ENCODE measurements at places on chromosomes 5 and 9.

- no peak for DNase-seq
Measured at GRCh38 chr9:109588415-109588814, 90.3 kb upstream of the PTPN3 start.

DNA sequence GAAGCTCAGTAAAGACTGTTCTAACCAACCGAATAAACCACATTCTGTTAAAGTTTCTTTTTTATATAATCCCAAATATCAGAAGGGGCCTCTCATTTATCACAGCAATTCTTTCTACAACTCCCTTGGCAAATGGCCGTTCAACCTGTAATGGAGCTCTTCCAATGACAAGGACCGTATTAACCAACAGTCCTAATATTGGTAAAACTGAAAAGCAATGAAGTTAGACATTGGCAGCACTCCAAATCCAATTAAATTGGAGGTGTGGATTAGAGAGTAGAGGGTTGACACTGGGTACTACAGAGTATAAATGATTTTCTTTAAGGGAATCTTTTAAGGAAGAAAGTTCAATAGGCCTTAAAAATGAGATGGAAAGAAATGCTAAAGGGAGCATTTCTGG, 842 bp downstream of the TMED7 start:
- no peak for DNase-seq

DNA sequence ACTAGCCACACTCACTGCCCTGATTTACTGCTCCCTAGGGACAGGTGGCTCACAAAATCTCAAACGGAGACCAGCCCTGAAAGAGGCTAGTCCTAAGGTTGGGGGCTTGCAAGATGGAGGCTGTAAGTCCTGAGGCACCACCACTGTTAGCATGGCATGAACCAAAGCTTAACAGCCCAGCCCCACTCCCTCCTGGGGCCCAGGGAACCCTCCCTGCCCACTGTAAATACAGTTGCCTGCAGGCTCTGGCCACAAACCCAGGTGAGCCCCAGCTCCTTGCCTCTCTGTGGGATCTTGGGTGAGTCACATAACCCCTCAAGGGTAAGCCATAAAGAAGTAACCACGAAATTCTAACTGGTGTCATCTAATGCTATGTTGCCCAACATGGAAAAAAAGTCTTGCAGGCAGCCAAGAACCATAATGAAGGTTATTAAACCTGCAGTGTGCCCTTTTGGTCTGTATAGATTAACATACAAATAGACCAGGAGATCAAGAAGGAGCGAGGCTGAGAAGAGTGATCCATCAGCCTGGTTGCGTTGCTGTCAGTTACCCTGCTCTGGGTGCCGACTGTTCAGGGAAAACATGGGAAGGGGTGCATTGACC, 1.7 kb upstream of the POMT1 start:
- no peak for DNase-seq

DNA sequence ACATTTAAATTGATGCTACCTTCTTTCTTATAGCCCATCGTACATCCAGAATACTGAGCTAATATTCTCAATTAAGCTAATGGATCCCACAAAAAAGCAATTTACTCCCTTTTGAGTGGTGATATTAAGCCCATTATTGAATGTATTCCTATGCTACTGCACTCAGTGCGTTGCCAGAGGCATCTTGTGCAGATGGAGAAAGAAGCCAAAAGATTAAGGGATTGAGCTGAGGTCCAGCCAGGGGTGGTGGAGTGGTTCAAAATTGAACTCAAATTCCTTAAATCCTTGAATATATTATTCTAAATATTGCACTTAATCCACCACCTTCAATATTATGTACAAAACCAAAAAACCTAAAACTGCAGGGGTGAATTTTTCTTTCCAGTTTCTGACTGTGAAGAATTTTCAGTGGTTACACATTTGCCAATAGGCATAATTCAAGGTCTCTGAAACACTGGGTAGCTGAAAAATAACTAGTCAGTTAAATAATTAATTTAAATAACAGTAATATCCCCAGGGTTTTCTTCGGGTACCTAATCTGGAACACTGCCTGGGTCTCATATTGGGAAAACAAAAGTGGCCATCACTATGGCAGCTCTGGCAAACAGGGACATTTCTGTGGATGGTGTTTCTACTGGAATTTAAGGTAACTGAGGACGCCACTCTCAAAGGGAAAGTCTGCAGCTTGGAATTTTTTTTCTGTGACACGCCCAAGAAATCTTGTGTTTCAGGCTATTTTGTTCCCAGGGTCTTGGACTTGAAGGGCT, 6.2 kb upstream of the LIFR start:
- DNase-seq: no peak

- DNase-seq: no peak
Measured at GRCh38 chr9:124828489-124829333, 24.5 kb upstream of the WDR38 start.

- no peak for DNase-seq
Measured at GRCh38 chr9:22976454-22976853, 529.8 kb downstream of the DMRTA1 start.

GRCh38 chr9:96612105-96612965, 7.3 kb downstream of the CDC14B start:
- DNase-seq: no peak

GRCh38 chr5:40485021-40485998, 194.4 kb upstream of the PTGER4 start:
- no peak for DNase-seq

GRCh38 chr9:91817493-91818224, 132.4 kb downstream of the ROR2 start:
- DNase-seq: no peak

- DNase-seq: no peak
Measured at GRCh38 chr5:56070851-56071465, 76.2 kb upstream of the IL6ST start.

GRCh38 chr5:167553511-167553910, 737.9 kb upstream of the WWC1 start:
- DNase-seq: no peak

- DNase-seq: no peak
Measured at GRCh38 chr5:164614707-164615106, 1109.3 kb downstream of the MAT2B start.
